ENCODE measurements at places on chromosomes 5 and 9.

DNA sequence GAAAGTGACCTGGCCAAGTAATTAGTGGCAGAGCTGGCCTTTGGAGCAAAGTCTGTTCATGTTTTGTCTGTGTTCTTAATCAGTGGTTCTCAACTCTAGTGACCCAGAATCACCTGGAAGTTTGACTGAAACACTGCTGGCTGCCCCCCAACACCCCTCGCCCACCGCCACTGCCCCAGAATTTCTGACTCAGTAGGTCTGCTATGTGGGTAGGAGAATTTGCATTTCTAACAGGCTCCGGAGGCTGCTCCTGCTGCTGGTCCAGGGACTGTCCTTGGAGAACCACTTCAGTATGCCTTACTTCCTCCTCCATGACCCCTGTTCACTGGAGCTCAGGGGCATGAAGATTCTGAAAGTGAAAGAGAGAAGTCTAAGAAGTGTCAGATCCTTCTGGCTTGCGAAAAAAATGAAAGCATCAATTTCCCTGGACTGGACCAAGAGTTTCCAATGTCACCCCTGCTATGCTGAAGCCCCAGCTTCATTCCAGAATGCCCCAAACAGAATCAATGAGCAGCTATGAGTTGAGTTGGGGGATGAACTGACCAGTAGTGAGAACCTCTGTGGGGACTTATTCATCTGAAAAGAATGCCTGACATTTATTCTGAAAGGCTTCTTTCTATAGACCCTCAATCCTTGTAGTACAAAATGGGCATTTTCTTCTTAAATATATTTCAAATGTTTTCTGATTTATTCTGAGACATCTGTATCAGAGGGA is 20.8 kb upstream of the COL15A1 start:
- DNase-seq: no peak

- no peak for DNase-seq
Observed at GRCh38 chr5:67998709-67999261, 216.8 kb upstream of the PIK3R1 start.

- DNase-seq: peak; percentile 59
Observed at GRCh38 chr9:127612939-127613582, 984 bp downstream of the STXBP1 start.

- no peak for DNase-seq
Observed at GRCh38 chr5:50727149-50727496, 60.7 kb downstream of the PARP8 start.

- DNase-seq: no peak
Observed at GRCh38 chr9:91795598-91796241, 154.3 kb downstream of the ROR2 start.

DNA sequence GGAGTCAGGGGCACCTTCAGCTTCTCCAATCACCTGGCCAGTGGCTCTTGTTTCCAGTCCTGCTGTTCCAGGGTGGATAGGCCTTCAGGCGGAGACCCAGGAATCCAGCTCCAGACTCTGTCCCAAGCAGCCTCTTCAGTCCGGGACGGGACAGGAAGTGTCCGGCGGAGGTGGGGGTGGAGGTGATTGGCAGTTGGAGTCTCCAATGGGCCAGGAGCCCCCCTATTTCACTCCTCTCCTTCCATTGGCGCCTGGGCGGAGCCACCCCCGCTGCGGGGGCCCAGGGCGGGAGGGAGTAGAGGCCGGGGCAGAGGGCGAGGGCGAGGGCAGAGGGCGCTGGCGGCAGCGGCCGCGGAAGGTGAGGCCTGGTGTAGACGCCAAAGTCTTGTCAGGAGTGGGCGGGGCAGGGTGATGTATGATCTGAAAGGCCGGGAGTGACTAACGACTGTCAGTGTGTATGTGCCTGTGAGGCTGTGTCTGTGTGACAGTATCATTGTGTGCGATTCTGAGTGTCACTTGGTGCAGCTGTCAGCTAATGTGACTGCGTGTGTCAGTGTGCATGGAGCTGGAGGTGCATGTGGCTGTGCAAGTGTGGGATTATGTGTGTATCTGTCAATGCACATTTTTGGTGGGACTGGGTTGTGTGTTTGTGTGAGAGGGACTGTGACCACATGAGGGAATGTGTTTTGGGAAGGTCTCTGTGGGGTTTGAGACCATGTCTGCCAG is at the start of gene IL11RA:
IL11RA (plus strand) TSS at position 310 of the 726 bp plus-strand sequence. CDS start 3,033 bp downstream, outside the sequence.
- DNase-seq: no peak

- DNase-seq: no peak
Observed at GRCh38 chr5:82362636-82363035, 84.5 kb upstream of the RPS23 start.

DNA sequence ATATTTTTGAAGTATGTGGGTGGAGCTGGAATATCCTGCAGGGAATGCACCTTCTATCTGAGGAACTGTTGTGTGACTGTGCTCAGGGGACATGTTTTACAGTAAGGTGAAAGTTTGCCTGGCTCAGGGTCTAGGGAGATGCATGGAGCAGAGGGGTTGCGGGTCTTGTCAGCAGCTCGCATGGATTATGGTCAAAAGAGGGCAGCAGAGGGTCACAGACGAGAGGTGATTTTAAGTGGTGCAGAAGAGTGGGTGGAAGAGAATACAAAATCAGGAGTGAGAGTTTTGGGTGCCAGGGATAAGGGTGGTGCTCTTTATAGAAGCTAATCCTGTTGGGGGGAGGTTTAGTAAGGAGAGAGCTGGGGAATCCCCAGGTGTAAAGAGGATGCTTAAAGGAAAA is 53.5 kb upstream of the GRIN3A start:
- DNase-seq: no peak

DNA sequence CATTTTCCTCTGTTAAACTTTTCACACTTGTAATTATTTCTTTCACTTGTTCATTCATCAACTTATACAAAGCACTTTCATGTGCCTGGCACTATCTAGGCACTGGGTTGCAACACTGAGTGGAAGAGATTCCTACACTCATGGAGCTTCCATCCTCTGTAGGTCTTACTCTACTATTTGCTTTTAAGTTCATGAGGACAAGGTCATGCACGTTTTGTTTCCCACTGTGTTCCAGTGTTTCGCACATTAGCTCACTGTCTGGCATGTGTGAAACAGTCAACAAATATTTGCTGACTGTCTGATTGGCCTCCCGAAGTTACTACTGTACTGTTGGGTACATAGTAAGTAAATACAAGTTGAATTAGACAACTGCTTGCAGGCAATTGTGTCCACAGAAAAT is 87.9 kb upstream of the IFNK start:
- DNase-seq: no peak
